ENCODE measurements at places on chromosomes 7 and 10.

- no peak for DNase-seq
Observed at GRCh38 chr10:106107706-106108105, 1056.8 kb downstream of the SORCS1 start.

- no peak for DNase-seq
Observed at GRCh38 chr7:90570373-90570959, 25.7 kb upstream of the CDK14 start.

DNA sequence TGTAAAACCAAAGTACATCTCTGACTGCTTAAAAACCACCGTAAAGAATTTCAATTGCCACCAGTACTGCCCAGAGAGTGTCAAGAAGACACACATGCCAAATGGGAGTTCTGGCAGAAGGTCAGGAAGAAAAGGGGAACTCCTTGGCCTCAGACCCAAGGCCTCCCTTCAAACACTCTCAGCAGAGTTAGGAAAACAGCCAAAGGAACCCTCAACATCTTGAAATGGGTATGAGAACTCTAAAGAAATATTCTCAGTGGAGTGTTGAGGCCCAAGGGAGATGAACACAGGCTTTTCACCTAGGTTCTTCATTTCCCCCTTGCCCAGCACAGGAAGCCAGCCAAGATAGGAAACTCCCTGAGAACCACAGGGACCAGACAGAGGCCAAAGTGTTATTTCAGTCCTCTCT is 96.1 kb upstream of the ASAH2 start:
- no peak for DNase-seq

- DNase-seq, result no peak
Observed at GRCh38 chr7:100247152-100247757, 27.5 kb downstream of the PVRIG start.

- no peak for DNase-seq
Observed at GRCh38 chr7:142280263-142280662, 22.4 kb upstream of the PRSS58 start.

DNA sequence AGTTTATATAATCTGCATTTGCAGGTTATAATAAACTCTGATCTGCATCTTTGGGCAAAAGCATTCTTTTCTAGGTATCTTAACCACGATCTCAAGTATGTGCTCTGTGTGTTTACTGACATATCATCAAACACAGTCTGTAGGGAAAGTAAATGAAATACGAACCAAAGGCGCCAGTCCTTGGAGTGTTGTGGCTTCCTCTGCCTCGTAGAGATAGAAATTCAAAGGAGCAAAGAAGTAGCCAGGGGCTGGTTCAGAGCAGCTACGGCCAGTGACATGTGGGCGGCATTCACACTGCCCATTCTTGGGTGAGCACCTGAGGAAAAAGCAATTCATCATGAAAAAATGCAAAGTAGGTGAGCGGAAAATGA is 38.7 kb downstream of the LAMB4 start:
- no peak for DNase-seq

Data from activated CD8-positive, alpha-beta memory T cell treated with anti-CD3 and anti-CD28 coated beads for 1 hour (primary cell).